Fibroblast of upper back skin (primary cell): ENCODE measurements at places on chromosomes 12 and 14.

DNA sequence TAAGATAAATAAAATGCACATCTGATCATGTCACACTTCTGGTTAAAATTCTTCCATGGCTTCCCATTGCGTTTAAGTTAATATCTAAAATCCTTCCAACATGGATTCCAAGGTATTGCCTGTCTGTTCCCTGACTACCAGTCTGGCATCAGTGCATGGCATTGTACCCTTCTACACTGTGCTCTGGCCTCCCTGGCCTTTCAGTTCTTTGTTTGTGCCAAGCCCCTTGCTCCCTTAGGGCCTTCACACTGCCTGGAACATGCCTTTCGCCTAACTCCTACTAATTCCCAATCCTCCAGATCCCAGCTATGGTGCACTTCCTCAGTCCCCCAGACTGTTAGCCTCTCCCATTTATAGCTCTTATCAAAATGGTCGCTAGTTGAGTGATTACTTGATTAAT is 6.3 kb downstream of the CIPC start:
- no peak for DNase-seq

DNA sequence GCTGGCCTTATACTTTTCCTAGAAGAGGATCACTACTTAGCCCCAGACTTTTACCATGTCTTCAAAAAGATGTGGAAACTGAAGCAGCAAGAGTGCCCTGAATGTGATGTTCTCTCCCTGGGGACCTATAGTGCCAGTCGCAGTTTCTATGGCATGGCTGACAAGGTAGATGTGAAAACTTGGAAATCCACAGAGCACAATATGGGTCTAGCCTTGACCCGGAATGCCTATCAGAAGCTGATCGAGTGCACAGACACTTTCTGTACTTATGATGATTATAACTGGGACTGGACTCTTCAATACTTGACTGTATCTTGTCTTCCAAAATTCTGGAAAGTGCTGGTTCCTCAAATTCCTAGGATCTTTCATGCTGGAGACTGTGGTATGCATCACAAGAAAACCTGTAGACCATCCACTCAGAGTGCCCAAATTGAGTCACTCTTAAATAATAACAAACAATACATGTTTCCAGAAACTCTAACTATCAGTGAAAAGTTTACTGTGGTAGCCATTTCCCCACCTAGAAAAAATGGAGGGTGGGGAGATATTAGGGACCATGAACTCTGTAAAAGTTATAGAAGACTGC is 1.5 kb downstream of the MGAT2 start:
- DNase-seq, result no peak

GRCh38 chr12:80818878-80819277 is 102.2 kb downstream of the MYF5 start:
- DNase-seq, result no peak

DNA sequence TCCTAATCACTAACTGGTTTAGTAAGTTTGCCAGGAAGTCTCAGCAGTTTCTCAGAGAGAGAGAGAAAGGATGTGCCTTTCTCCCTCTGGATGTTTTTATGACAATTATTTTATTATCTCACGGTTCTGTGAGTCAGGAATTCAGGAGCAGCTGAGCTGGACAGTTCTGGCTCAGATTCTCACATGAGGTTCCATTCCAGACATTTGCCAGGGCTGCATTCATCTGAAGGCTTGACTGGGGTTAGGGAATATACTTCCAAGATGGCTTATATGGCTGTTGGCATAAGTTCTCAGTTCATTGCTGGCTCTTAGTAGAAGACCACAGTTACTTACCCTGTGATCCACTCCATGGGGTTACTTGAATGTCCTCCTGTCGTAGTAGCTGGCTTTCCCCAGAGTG is 101.2 kb upstream of the ATF7IP start:
- DNase-seq, result no peak

- peak; percentile 35 for DNase-seq
These were observed 6.7 kb downstream of the C12orf54 start for GRCh38 chr12:48489012-48489411.

- no peak for DNase-seq
These were observed 1.3 kb upstream of the DYRK2 start for GRCh38 chr12:67647181-67647798.

DNA sequence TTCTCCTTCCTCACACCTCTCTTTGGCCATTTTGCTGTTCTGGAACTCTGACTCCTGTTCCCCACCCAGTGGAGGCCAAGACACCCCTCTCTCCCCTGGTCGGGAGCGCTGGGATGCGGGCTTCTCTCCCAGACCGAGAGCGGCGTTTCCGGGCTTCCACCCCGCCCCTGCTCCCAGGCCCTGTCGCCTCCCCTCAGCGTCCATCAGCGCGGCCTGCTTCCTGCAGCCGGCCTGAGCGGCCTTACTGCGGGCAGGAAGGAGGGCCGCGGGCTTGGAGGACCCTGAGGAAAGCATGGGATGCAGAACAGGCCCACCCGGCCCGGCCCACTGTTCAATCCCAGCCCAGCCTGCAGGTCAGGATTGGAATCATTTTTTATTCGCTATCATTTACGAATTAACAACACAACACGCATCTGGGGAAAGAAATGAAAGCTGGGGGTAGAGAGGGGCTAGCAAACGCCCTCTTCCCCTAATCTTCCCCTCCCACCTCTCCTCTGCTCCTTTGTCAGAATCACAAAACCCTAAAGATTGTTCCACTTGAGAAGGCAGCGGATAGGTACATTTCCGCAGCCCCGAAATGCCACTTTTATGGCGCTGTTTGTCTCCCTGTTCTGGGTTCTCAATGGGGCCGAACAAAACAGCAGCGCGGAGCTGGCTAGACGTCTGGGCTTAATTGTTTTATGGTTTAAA is 3.8 kb upstream of the HOXC8 start:
- DNase-seq, result peak; percentile 45

DNA sequence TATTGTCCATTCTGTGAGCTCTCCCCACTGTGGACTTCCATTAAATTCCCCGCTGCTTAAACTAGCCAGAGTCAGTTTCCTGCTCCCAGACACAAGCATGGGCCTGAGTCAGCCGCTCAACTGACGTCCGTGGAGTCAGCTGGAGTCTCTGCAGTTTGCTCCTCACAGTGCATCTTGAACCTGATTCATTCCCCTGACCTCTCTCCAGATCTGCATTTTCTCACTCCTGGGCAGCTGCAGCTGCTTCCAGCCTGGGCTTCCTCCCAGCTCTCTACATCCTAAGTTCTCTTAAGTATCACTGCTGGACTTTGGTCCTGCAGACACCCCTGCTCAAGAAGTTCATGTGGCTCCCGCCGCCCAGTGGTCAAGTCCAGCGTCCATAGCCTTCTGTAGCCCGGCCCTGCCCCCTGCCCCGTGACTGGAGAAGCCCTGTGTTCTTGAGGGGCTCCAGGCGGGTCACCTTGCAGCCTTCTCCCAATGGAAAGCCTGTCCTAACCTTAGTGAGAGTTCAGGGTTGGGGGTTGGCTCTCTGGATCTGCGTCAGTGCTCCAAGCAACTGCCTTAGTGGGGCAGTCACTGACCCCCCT is 20.0 kb downstream of the NFKBIA start:
- DNase-seq, result peak; percentile 91

- DNase-seq, result no peak
These were observed 17.1 kb upstream of the SLC6A12 start for GRCh38 chr12:230925-231671.

DNA sequence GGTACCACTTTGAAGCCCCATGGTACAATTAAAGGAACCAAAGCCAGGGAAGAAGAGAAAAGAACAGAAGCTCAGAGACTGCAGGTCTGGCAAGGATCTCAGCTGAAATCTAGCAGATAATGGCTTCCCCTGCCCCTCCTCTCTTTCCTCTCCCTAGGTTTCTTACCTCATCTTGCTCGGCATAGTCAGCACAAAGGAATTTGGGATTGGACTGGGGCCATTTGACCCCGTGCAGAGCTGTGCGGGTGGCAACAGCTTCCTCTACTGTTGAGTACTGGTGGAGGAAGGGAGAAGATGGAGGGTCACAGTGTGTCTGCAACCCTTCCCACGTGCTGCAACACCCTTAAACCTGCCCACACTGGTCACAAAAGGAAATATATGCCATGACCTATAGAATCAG is 4.7 kb upstream of the CDH24 start:
- DNase-seq, result peak; percentile 96

GRCh38 chr12:60308366-60308991 is 712.6 kb downstream of the SLC16A7 start:
- DNase-seq, result peak; percentile 34

DNA sequence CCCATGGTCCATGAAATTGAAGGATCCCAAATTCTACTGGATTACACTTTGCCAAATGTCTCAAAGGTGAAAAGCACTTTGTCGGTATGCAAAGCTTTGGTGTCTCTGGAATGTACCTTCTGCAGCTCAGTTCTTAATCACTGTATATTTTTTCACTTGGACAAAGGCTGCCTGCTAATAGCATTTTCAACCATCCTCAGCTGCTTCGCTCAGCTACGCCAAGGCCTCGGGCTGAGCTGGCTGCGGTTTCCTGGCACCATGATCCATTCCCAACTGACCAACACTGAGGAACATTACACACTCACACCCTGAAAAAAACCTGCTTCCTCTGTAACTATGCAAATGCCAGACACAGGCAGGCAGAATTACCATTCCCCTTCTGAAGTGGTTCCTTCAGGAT is 335.2 kb downstream of the DPF3 start:
- peak; percentile 41 for DNase-seq

DNA sequence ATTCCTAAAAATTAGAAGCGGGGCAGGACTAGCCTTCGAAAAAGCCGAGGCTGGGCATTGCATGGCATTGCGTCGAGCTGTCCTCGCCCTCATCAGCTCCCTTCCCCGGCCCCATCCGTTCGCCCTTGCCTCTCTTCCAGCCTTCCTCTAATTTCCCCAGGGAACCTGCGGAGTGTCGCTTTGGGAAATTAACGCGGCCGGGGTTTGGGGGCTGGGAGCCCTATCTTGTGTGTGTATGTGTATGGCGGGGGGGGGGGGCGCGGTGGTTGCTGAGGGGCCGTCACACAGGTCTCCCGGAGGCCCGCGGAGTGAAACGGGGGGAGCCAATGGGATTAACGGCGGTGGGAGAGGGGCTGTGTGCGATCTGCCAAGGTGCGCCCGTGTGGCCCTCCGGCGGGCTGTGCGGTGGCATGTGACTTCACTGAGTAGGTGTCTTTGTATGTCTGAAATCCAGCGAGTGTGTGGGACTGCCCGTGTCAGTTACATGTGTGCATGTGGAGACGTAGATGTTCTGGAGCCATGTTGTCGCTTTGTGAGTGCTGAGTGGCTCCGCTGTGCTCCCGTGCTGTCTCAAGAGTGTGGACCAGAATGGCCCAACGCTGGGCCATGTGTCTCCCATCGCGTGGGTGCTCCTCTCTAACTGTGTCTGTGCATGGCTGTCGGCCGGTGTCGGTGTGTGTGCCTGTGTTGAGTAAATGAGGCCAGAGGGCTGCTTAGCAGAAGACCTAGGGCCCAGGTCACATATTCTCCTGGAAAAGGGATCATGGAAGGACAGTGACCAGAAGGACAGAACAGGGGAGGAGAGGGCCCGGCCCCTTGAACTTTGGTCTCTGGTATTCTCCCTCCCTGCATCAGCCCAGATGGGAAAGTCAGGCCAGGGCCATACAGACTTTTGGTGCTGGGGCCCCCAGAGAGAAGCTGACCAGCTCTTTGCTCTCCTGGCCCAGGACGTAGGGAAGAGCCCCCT is 1.5 kb downstream of the PTMS start:
- no peak for DNase-seq

DNA sequence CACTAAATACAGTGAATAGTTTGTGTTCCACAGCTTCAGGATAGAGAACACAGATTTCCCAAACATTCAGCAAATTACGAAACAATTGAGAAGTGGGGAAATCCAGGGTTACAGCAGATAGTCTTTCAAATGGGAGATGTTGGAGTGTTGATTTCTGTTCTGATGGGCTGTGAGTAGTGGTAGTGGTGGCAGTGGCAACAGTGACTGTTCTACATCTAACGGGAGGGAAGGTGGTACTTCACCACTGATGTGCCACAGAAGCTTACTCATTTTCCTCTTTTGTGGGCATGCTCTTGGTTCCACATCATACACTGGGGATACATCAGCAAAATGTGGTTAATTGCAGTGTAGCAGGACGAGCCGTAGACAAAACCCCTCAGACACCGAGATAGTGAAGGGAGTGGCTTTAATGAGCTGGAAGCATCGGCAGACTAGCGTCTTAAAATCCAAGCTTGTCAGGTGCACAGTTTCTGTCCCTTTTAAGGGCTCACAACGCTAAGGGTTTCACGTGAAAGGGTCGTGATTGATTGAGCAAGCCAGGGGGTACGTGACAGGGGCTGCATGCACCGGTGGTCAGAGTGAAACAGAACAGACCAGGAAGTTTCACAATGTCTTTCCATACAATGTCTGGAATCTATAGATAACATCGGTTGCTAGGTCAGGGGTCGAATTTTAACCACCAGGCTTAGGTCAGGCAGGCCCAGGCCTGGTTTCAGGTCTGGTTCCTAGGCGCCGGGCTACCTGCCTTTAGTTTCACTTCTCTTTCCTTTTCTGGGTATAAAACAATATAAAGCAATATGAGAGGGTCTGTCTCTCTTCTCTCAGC is 330.6 kb upstream of the FBXO33 start:
- DNase-seq, result no peak
